ENCODE measurements at places on chromosomes 5 and 9.

GRCh38 chr5:173741729-173742431 lies 125.4 kb upstream of the BOD1 start:
- no peak for DNase-seq

DNA sequence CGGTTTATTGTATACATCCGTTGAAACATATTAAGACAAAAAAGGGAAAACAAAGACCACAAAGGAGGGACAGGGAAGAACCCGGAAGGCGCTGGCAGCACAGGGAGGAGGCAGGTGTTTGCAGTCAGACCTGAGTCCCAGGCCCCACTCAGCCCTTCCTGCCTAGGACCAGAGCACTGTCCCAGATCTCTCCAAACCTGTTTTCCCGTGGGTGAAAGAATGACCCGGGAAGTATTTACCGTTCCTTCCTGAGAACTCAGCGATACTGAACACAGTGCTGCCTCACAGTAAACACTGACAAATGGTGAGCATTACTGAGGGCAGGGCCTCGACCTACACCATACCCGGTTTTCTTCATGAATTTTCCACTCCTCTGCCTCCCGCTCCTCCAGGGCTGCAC lies 1.2 kb downstream of the ABO start:
- DNase-seq: no peak

- no peak for DNase-seq
Measured at GRCh38 chr5:38347896-38348295, 89.5 kb downstream of the EGFLAM start.

DNA sequence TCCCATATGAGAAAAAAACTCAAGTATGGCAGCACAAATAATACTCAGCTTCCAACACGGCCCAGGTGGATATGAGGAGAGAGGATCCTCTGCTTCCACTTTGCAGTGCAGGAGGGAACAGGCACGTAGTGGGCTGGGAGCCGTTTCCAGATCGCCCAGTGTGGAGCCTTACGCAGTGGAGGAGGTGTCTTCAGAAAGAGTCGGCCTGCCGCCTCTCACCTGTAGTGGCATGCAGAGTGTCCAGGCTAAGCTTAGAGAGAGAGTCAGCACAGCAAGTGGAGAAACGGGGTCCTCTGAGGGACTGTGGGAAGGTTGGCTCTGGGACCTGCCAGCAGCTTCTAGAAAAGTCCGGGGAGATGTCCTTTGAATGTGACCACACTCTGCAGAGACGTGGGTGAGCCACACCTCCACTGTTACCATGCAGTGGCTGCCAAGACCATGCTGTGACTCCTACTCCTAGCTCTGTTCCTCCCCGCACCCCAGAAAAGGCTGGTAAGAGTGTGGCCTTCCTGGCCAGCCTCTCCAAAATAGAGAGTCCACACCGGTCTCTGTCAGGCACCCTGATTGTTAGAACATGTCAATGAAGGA lies 3.5 kb upstream of the SEMA4D start:
- no peak for DNase-seq

- no peak for DNase-seq
Measured at GRCh38 chr5:3311433-3311832, 284.2 kb upstream of the IRX1 start.

DNA sequence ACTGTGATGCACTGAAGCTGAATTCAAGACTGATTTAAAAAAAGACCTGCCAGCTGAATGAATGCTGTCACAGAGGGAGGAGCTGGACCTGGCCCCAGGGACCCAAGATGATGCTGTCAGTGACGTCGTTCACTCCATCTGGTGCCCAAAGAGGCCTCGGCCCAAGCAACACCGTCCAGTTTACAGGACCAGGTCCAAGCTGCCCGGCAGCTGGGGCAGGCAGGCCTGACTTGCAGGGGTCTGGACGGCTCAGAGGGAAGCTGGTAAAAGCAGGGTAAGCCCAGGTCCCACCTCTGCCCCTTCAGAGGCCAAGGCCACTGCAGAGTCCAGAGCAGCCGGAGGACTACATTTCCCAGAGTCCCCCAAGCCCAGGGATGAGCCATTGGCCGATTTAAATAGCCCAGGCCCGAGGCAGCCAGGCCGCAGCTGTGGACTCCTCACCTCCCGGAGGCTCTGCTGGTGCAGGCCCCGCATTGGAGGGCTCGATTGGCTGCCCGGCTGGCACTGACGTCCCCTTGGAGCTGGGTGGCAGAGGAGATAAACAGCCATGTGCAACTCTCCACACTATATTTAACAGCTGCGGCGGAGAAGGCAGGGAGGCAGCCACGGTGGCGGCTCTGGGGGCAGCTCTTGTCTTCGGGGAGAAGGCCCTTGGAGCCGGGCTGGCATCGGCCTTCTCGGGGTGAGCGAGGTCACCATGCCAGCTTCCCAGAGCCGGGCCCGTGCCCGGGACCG lies at the start of gene PLPP7:
Gene PLPP7 (plus strand): TSS at position 423 of the 735 bp plus-strand sequence. CDS start 275 bp downstream, at position 698.
- DNase-seq: no peak

DNA sequence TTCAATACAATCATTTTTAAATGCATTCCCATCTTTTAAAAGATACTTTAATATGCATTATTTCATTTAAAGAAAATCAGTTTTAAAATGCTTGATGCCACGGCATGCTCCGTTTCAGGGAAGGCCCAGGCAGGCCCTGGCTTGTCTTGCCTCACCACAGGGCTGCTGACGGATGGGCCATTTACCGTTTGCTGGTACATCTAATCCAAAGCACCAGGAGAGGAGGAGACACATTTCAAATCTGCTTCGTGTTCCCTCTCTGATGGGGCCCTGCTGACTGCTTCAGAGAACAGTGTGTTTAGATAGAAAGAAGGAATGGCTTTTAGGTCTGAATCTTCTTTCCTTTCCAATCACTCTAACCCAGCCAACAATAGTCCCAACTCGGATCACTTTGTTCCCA lies 185.2 kb downstream of the DCP2 start:
- DNase-seq: no peak

DNA sequence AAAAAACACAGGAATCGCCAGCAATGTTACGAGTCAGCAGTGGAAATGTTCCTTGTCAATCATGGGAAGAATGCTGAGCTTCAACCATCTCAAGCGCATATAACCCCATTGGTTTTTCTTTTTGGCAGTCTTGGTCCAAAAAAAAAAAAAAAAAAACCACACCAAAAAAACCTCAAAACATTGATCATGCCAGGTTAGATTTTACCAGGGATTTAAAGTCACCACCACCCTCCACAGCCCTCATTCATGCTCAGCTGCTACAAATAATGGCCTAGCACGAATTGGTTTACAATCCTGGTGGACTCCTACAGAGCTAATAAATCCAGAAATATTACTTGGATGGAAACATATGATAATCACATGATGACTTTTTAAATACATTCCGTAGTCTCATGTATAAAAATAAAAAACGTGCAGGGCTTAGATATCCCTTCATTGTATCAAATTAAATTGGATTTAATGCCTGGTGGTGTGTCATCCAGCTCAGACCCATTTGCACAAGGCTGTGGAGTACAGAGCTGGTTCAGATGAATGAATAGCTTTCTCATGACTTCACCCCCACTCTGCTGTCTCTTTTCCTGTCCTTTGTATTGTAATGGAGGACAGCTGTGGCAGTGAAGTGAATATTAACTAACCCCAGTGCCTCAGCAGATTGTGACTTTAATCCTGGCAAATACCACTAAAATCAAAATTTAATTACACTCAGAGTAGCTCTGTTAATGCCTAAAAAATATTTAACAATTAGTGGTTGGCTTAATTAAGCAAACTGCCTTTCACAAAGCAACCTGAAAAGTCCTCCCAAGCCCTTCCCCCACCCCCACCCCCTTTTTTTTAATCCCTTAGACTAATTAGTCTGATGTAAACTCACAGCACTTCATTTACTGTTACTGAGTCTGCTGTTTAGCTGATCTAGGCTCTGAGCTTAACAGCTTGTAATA lies 626.5 kb upstream of the ZNF608 start:
- DNase-seq: no peak

GRCh38 chr9:92538541-92538940 lies 2.8 kb upstream of the ECM2 start:
- DNase-seq: no peak

DNA sequence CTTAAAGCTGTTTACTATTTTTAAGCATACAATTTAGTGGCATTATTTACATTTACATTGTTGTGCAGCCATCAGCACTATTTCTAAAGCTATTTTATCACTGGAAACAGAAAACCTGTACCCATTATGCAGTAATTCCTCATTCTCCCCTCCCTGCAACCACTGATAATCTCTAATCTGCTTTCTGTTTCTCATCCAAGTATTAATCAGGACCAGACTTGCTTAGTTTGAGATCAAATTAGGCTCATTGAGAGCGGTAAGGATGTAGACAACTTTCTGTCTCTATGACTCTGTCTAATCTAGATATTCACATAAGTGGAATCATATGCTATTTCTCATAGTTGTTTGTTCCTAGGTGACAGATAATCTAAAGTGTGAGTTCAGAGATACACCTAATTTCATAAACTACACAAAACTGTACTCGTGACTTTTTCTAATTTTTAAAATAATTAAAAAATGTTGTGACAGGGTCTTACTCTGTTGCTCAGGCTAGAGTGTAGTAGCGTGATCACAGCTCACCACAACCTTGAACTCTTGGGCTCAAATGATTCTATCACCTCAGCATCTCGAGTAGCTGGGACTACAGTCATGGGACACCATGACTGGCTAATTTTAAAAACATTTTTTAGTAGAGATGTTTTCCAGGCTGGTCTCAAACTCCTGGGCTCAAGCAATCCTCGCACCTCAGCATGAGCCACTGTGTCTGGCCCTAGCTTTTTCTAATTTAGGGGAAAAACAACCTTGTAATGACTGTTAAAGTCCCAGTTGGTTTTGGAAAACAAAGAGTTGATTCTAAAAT lies 37.6 kb downstream of the BDP1 start:
- DNase-seq: no peak

GRCh38 chr5:38695021-38695958 lies 138.8 kb upstream of the LIFR start:
- DNase-seq: no peak

GRCh38 chr5:19690978-19691377 lies 297.0 kb downstream of the CDH18 start:
- DNase-seq: no peak

DNA sequence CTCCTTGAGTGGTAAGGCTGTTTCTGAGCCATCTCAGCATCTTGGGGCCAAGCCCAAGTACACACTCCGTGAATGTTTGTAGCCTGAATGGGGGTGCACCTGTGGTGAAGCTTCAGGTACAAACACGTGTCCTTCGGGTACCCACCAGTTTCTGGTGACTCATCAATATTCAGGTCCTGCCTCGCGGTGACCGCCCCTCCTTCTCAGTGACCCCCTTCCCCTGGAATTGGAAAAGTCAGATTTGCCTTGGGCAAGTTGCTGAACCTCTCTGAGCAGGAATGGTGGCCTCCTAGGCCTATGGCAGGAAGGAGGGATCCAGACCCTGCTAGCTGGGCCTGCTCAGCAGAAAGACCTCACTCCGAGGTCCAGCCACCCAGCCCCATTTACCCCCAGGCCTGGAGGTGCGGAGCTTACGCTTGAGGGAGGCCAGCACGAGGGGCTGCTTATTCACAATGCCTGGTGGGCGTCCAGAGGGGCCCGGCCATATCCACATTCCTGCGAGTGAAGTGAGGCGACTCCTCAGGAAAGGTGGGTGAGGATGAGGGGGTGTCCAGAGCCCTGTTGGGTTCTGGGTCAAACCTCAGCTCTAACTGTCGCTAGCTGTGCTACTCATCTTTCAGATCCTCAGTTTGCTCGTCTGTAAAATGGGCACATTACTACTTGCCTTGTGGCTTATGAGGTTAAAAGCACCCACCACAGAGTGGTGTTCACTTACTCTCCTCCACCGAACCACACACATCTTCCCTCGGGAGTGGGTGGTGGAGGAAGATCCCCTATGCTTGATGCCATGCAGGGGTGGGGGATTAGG lies 7.0 kb downstream of the ADGRD2 start:
- no peak for DNase-seq
